H9 (cell line): ENCODE measurements at places on chromosomes 3 and 15. TPM values are rescaled to one million over a fixed set of nuclear protein-coding genes. Genes with fewer than 3 reads are reported as not detected.

The EAF2 gene
- total RNA-seq, result 4.3 and 4.4 TPM in 2 replicates

The GOLGA8T gene
- 0.53 TPM in 1 of 2 replicates, not detected in the other for total RNA-seq

DNA sequence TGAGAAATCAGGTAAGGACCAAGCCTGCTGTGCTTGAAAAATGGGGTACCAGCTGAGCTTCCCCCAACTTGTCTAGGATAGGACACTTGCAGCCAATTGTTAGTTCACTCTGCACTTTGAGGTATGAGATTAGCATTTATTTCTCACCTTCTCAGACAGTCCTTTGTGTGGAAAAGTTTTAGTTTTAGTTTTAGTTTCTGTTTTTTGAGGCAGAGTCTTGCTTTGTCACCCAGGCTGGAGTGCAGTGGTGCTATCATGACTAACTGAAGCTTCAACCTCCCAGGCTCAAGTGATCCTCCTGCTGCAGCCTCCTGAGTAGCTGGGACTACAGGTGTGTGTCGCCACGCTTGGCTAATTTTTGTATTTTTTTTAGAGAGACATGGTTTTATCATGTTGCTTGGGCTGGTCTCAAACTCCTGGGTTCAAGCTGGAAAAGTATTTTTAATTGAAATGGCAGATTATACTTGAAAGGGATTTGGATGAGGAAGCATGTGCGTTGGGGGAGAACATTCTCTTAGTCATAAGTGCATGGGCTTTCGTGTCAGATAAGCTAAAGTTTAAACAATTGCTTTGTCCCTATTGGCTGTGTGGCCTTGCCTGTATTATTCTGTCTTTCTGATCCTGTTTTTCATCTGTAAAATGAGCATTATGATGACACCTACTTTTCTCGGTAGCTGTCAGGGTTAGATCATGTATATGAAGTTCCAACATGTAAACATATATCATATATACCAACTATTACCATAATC is 25.2 kb upstream of the CCK start:
- no peaks in the 10 kb centered on the region for H3K4me1 ChIP-seq
- no peak for DNase-seq
- H3K27ac ChIP-seq, result no peak overlapping the region
- H3K36me3 ChIP-seq, result peaks cover 9% of the 10 kb centered on the region
- no peaks in the 10 kb centered on the region for H3K27me3 ChIP-seq

The PLOD2 gene
- 17.9 and 19.3 TPM in 2 replicates for total RNA-seq

DNA sequence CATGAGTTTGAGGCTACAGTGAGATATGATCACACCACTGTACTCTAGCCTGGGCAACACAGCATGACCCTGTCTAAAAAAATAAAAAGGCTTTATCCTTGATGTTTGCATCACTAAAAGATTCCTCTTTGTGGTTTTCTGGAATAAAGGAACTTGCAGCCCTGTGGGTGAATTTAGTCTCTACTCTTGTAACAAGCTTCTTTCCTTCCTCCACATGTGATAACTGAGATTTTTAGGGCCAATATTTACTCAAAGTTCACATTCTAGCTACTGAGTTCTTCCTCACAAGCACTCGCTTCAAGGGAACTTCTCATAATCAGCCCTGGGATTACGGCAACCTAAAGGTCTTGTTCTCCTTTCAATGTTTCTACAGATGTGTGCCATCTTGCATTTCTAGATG is 24.6 kb downstream of the COMMD2 start:
- H3K36me3 ChIP-seq, result no peaks in the 10 kb centered on the region
- no peak overlapping the region for H3K4me3 ChIP-seq
- no peak overlapping the region for H3K27ac ChIP-seq
- no peaks in the 10 kb centered on the region for H3K27me3 ChIP-seq

DNA sequence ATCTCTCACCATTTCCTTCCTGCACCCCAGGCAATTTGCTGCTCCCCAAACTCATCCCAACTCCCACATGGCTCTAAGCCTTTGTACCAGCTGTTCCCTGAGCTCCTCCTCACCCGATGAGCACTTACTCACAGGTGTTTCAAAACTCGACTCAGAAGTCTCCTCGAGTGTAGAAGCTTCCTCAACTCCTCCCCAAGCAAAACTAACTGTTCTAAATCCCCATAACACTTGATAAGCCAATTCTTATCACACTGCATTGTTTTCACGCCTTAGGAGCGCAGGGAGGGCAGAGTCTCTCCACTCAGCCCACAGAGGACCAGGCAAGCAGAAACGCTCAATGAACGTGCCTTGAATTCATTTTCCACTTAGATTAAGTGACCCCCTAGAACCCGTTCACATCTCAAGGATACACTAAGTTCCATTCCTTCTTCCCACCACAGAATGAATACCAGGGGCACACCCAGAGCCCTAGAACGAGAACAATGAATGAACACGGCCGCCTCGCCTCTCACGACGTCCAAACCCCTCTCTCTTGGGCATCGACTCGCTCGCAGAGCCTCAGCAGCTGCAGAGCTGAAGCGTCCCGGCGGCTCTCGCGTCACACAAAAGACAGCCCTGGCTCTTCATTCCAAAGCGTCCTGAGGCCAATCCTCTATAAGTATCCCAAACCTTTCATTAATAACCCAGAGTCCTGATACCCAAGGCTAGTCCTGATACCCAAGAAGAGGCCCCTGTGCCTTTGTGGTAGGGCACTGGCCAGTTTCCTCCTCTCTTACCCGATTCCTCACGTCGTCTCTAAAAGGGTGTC is 1.1 kb downstream of the RAF1 start:
- no peaks in the 10 kb centered on the region; the same call in 1 of the 2 replicates for H3K4me1 ChIP-seq
- no peaks in the 10 kb centered on the region for H3K27me3 ChIP-seq
- peak overlapping the region; percentile 95 for H3K4me3 ChIP-seq
- no peak overlapping the region for H3K27ac ChIP-seq
- H3K36me3 ChIP-seq, result no peaks in the 10 kb centered on the region

DNA sequence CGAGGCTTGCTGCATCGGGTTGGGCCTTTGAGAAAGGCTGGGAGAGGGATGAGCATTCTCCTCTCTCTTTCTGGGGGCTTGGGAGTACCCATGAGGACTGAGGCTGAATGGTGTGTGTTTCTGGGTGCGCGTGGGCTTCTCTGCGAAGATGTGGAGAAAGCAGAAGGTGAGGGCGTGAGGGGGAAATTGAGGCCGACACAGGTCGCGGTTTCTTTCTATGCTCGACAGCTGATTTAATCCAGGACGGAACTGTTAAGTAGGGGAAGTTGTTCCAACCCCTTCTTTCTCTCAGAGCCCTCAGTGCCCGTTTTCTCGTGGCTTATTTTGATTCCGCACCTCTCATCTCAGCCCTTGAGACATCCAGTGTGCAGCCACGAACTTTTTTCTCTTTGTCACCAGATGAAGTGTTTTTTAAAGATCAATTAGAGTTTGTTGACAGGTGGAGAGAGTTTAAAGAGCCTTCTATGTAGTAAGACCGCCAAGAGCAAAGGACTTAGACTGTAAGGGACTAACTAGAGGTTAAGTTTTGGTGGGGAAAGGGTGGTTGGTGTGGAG is 711 bp downstream of the STARD9 start:
- no peak for DNase-seq
- peaks cover 7% of the 10 kb centered on the region; the same call in 1 of the 2 replicates for H3K27me3 ChIP-seq
- H3K4me1 ChIP-seq, result no peaks in the 10 kb centered on the region; the same call in 1 of the 2 replicates

The GOLGA8G gene
- total RNA-seq, result not detected in 2 replicates

GRCh38 chr3:147903026-147903425 is 493.9 kb downstream of the ZIC1 start:
- H3K27ac ChIP-seq, result no peak overlapping the region
- no peaks in the 10 kb centered on the region for H3K27me3 ChIP-seq
- no peaks in the 10 kb centered on the region for H3K4me1 ChIP-seq
- DNase-seq, result no peak
- H3K4me3 ChIP-seq, result no peak overlapping the region

DNA sequence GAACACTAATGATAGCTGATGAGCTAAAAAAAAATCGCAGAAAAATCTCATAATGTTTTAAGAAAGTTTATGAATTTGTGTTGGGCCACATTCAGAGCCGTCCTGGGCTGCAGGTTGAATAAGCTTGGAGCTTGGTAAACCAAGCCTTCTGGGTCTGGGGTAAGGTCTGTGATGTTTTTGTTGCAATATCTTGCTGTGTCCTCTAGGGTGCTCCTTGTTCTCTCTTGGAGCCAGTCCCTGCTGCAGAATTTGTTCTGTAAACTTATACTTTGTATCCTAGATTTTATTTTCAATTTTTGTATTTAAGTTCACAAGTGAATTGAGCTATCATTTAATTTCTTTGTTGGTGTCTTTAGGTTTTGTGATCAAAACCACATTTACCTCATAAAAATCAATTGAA is 143.7 kb downstream of the NR1D2 start:
- no peak for DNase-seq
- H3K27me3 ChIP-seq, result no peaks in the 10 kb centered on the region
- H3K27ac ChIP-seq, result no peak overlapping the region
- H3K4me3 ChIP-seq, result no peak overlapping the region
- H3K36me3 ChIP-seq, result no peaks in the 10 kb centered on the region

DNA sequence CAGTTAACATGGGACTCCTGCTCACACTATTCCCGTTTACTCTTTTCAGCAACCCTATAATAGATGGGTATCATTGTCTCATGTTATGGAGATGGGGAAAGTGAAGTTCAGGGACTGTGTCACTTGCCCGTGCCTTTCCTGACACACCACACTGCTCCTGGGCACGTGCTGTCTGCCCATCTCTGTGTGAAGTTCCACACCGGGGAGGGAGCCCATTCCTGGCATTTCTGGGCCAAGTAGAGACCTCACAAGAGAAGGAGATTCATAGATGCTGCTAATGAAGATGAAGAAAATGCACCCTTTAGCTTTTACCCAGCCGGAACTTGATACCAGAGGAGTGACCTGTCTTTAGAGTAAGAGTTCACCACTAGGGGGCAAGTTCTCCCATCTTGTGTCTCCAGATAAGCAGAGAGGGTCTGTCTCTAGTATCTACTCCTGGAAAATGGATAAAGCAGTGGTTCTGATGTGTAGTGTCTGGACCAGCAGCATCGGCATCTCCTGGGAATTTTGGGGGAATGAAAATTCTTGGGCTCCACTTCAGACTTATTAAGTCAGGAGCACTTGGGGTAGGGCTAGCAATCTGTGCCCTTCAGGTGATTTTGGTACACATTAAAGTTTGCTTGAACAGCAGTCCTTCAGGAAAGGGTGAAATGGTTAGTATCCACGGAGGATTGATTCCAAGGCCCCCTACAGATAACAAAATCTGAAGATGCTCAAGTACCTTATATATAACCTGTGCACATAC is 2.0 kb upstream of the TOPBP1 start:
- no peaks in the 10 kb centered on the region for H3K27me3 ChIP-seq
- H3K4me1 ChIP-seq, result no peaks in the 10 kb centered on the region; the same call in none of the 2 replicates
- peak overlapping the region; percentile 2; the same call in 1 of the 3 replicates for H3K4me3 ChIP-seq
- peaks cover 8% of the 10 kb centered on the region for H3K36me3 ChIP-seq
- H3K27ac ChIP-seq, result no peak overlapping the region
